ENCODE measurements at places on chromosomes 12 and 14. TPM values are rescaled to one million over a fixed set of nuclear protein-coding genes. Genes with fewer than 3 reads are reported as not detected.

- no peak overlapping the region for H3K27ac ChIP-seq
- H3K27me3 ChIP-seq = peaks cover 15% of the 10 kb centered on the region
- H3K4me1 ChIP-seq = no peaks in the 10 kb centered on the region
- no peak for DNase-seq
- no peak overlapping the region for H3K4me3 ChIP-seq
These were observed 9.8 kb upstream of the DENND5B start for GRCh38 chr12:31600750-31601149.

DNA sequence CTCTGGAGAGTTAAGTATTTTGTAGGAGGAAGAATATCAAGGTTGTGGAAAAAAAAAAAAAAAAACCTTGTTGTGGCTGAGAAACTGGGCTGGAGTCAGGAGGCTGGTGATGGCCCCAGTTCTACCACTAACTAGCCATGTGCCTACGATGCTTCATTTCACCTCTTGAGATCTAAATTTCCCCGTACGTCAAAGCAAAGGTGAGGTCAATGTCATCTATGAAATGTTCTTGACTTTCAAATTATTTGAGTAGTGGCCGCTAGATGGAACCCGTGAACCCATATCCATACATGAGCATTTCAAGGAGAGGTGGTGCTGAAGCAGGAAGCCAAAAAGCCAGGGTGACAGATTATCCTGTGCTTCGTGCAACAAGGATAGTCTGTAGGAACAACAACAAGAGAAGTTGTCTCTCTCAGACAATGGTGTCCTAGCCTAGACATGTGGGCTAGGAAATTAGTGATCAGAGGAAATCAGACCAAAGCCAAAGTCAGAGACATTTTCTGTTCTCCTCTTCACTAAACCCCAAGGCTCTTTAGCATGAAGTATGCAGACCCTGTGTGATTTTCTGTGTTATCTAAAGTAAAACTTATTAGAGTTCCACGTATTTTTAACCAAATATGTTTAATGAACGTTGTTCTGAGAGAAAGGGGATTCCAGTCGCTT is 95.5 kb upstream of the ETV6 start:
- peaks cover 17% of the 10 kb centered on the region for H3K4me1 ChIP-seq
- H3K4me3 ChIP-seq = no peak overlapping the region
- no peak overlapping the region for H3K27ac ChIP-seq

GRCh38 chr12:15088105-15088504 is 115.3 kb downstream of the PDE6H start:
- H3K27me3 ChIP-seq = peaks cover 30% of the 10 kb centered on the region
- peak; percentile 58 for DNase-seq

- peak; percentile 76 for DNase-seq
- H3K27ac ChIP-seq = peak within 1 kb of the TSS; percentile 97
- peak within 1 kb of the TSS; percentile 95 for H3K4me3 ChIP-seq
- H3K36me3 ChIP-seq = peaks cover 37% of the 10 kb centered on the region
- peaks cover 55% of the 10 kb centered on the region for H3K4me1 ChIP-seq
- H3K27me3 ChIP-seq = no peaks in the 10 kb centered on the region
These were observed at the start of gene GPR65 for GRCh38 chr14:88005050-88005481. Gene GPR65 (plus strand): TSS chr14:88005135. CDS start chr14:88010848, 5,713 bp downstream.

- DNase-seq = no peak
- H3K36me3 ChIP-seq = no peaks in the 10 kb centered on the region
- H3K27ac ChIP-seq = no peak overlapping the region
- no peaks in the 10 kb centered on the region for H3K27me3 ChIP-seq
- H3K4me1 ChIP-seq = no peaks in the 10 kb centered on the region
These were observed 948.2 kb downstream of the GALC start for GRCh38 chr14:87044807-87045206.

- peaks cover 24% of the 10 kb centered on the region for H3K4me1 ChIP-seq
- no peak overlapping the region for H3K4me3 ChIP-seq
- H3K27me3 ChIP-seq = no peaks in the 10 kb centered on the region
- no peak overlapping the region for H3K27ac ChIP-seq
- no peaks in the 10 kb centered on the region for H3K36me3 ChIP-seq
- DNase-seq = no peak
These were observed 27.6 kb upstream of the PPP1R13B start for GRCh38 chr14:103875010-103875409.

DNA sequence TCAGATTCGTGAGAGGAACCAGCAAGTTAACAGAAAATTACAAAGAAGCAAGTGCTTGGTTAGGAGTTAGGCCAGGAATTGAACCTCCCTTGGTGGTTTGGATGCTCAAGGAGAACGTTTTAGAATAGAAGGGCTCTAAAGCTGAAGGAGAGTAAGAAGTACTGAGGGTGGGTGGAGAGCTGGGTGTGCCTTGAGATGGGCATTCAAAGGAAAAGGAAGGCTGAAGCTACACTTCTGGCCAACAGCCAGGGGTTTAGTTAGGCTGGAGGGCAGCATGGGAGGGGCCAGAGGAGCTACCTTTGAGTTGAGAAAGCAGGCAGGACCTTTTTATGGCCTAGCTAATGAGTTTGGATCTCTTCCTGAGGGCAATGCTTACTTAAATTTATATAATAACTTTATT is 421.2 kb downstream of the CCDC91 start:
- H3K4me1 ChIP-seq = no peaks in the 10 kb centered on the region
- no peak overlapping the region for H3K27ac ChIP-seq
- DNase-seq = no peak
- H3K36me3 ChIP-seq = peaks cover 2% of the 10 kb centered on the region

GRCh38 chr12:88703790-88704189 is 123.5 kb upstream of the KITLG start:
- no peaks in the 10 kb centered on the region for H3K27me3 ChIP-seq
- no peak overlapping the region for H3K4me3 ChIP-seq
- DNase-seq = no peak
- no peaks in the 10 kb centered on the region for H3K36me3 ChIP-seq
- no peak overlapping the region for H3K27ac ChIP-seq

DNA sequence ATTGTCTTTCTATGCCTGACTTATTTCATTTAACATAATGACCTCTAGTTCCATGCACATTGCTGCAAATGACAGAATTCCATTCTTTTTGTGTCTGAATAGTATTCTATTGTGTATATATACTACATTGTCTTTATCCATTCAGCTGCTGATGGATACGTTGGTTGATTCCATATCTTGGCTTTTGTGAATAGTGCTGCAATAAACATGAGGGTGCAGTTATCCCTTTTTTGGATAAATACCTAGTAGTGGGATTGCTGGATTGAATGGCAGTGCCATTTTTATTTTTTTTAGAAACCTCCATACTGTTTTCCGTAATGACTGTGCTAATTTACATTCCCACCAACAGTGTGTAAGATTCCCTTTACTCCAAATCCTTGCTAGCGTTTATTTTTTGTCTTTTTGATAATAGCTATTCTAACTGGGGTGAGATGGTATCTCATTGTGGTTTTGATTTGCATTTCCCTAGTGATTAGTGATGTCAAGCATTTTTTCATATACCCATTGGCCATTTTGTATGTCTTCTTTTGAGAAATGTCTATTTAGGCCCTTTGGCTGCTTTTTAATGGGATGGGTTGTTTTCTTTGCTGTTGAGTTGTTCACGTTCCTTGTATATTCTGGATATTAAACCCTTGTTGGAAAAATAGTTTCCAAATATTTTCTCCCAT is 2.3 kb downstream of the OAS2 start:
- DNase-seq = no peak
- peaks cover 62% of the 10 kb centered on the region for H3K4me1 ChIP-seq

DNA sequence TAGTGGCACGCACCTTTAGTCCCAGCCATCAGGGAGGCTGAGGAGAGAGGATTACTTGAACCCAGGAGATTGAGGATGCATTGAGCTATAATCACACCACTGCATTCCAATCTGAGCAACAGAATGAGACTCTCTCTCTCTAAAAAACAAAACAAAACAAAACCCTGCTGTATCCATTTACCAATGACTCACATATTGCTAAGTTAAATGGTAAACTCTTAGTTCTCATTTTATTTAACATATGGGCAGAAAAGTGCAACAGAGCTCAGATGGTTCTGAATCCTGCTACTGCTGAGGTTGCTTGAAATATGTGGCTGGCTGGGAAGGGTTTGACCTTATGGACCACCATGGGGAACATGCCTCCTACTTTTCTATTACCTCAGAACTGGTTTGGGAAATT is 33.7 kb upstream of the CCNT1 start:
- no peak overlapping the region for H3K27ac ChIP-seq
- DNase-seq = no peak
- no peaks in the 10 kb centered on the region for H3K36me3 ChIP-seq
- peaks cover 12% of the 10 kb centered on the region for H3K4me1 ChIP-seq

DNA sequence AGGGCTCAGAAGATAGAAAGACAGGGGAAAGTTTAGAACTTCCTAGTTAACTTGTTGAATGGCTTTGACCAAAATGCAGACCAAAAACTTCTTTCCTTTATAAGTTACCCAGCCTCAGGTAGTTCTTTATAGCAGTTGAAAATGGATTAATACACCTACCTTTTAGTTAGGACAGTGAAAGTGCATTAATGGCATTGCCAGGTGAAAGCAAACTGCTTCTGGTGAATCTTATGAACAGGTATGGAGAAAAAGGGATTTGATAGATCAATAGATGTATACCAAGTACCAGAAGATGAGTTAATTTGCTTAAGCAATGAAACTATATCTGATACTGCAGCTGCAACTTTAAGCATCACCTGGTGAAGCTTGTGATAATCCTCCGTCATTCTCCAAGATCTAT is 14.2 kb upstream of the STYK1 start:
- H3K27me3 ChIP-seq = peaks cover 7% of the 10 kb centered on the region
- H3K27ac ChIP-seq = no peak overlapping the region
- H3K36me3 ChIP-seq = peaks cover 11% of the 10 kb centered on the region
- no peak overlapping the region for H3K4me3 ChIP-seq
- H3K4me1 ChIP-seq = no peaks in the 10 kb centered on the region

GRCh38 chr12:41221491-41221890 is 33.4 kb downstream of the PDZRN4 start:
- no peak overlapping the region for H3K4me3 ChIP-seq
- H3K4me1 ChIP-seq = no peaks in the 10 kb centered on the region
- H3K27ac ChIP-seq = no peak overlapping the region

- H3K36me3 ChIP-seq = no peaks in the 10 kb centered on the region
- H3K27me3 ChIP-seq = no peaks in the 10 kb centered on the region
- no peak for DNase-seq
- no peak overlapping the region for H3K27ac ChIP-seq
- no peak overlapping the region for H3K4me3 ChIP-seq
These were observed 758.3 kb downstream of the C12orf50 start for GRCh38 chr12:87270919-87271318.

DNA sequence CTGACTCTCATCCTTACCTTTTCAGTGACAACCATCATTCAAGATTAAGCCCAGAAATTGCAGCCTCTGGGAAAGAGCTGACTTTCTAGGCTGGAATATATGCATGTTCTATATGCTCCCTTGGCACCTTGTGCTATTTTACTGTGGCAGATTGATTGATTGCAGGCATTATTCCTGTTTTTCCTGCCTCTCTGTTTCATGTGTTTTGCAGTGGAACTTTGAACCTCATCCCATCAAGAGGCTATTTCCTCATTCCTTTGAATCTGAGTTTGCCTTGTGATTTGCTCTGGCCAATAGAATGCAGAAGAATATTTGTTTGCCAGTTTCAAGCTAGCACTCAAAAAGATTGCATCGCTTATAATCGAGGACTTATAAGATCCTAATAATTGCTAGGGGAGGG is 174.8 kb upstream of the DCN start:
- H3K4me1 ChIP-seq = no peaks in the 10 kb centered on the region
- H3K36me3 ChIP-seq = no peaks in the 10 kb centered on the region
- H3K4me3 ChIP-seq = no peak overlapping the region
- H3K27me3 ChIP-seq = peaks cover 16% of the 10 kb centered on the region
- no peak overlapping the region for H3K27ac ChIP-seq
- DNase-seq = no peak

DNA sequence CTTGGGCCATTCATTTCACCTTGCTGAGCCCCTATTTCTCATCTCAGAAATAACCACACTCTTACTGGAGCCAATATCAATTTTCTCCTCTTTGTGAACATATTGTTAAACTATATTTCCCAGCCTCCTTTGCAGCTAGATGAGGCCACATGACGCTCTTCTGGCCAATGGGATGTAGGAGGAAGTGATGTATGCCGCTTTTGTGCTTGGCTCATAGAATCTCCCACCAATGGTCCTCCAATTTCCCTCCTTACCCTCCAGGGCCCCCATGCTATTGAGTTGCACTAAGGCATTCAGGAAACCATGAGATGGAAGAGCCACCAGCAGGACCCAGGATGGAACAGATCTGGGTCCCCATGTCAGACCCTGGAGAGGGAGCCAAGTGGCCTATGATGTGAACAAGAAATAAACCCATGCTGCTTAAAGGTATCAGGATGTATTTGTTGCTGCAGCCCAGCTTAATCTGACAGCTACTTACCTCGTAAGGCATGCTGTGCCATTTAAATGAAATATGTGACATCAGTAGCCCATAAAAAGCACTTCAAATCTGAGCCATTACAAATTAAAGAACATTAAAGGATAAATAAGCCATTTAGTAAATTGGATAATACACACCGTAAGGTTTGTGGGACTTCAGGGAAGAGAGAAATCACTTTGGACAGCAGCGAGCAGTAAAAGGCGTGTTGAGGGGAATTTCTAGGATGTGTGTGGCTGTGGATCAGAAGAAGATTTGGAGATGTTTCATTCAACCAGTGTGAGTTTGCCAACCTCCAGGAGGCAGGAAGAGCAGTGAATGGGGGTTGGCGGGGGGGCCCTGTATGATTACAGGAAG is 24.4 kb upstream of the BDKRB2 start:
- H3K4me1 ChIP-seq = no peaks in the 10 kb centered on the region
- no peak overlapping the region for H3K27ac ChIP-seq
- H3K27me3 ChIP-seq = peaks cover 3% of the 10 kb centered on the region
- no peak for DNase-seq
- H3K36me3 ChIP-seq = no peaks in the 10 kb centered on the region

DNA sequence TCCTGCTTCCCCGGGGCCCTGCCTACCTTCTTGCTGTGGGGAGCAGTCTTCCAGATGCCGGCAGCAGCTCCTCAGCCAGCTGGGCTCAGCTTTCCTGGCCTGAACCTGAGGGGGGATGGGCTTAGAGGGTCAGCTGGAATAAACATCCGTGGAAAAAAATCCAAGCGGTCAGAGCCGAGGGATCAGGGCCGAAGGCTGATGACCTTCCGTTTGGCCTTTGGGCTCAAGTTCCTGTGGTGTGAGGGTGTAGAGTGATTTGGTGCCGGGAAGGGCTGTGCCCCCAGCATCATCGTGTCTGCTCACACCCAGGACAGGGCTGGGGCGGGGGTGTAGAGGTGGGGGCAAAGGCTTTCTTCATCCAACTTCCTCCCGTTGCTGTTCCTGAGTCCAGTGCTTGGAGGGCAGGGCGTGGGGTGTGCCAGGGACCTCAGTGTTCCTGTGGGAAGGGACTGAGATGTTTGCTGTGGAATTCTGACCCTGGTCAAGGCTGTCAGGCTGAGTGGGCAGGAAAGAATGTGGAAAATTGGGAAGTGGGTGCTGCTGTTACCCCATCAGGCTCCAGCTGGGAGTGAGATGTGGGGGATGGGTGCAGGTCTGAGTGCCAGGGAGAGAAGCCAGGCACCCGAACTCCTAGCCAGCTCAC is 2.6 kb downstream of the SMIM41 start:
- H3K27ac ChIP-seq = no peak overlapping the region
- H3K4me3 ChIP-seq = no peak overlapping the region
- H3K27me3 ChIP-seq = peaks cover 5% of the 10 kb centered on the region
- peaks cover 4% of the 10 kb centered on the region for H3K4me1 ChIP-seq
- DNase-seq = no peak

ZBTB25 gene
- 31.4 TPM for total RNA-seq

HEBP1 gene
- total RNA-seq = 9.7 TPM

SERPINA9 gene
- total RNA-seq = not detected

ANO4 gene
- not detected for total RNA-seq

GLIPR1L2 gene
- total RNA-seq = not detected

FOXG1 gene
- total RNA-seq = not detected

LMNTD1 gene
- total RNA-seq = not detected

CPNE6 gene
- total RNA-seq = 0.12 TPM

FITM1 gene
- 0.77 TPM for total RNA-seq

FBXL14 gene
- 28.2 TPM for total RNA-seq

Measured in activated CD8-positive, alpha-beta memory T cell treated with anti-CD3 and anti-CD28 coated beads, Interleukin-2, amount 10 ng/mL, durations not matched to agents 7 days and 5 days (primary cell).